ENCODE measurements at places on chromosomes 7 and 10.

- DNase-seq, result no peak
These were observed 756 bp upstream of the SEC24C start for GRCh38 chr10:73743327-73743904.

DNA sequence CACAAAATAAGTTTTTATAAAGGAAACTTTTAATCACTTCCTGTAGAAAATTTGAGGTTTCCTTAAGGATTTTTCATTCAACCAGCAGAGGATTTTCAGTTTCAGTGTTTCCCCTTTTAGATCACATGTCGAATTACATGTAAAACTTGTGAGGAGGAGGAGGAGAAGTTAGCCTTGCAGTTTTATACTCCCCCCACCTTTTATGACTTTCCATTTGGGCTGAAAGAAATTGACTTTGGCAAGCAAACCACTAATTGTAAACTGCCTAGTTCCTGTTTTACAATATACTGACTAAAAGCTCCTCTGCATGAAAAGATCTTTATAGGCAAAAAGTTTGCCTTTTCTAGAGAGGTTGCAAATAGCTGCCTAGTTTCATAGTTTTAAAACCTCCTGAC is 3.0 kb downstream of the BAMBI start:
- DNase-seq, result no peak

DNA sequence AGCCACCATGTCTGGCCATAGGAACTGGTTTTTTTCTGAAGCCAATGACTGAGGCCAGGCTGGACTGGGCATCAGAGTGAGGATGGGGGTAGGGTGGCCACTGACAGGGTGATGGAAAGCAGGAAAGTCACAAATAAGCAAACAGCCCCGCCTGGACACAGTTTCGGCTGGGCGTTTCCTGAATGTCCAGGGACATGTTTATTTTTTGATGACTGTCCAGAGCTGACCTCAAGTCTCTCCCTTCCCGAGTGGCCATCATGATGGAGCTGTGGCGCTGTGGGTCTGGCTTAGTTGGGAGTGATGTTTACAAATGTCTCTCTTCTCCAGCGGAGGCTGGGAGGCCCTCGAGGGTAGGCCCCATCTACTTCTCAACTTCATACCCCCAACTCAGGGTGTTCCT is 37.1 kb upstream of the COMTD1 start:
- DNase-seq, result no peak

- DNase-seq, result no peak
These were observed 846.7 kb upstream of the COBL start for GRCh38 chr7:52163311-52163710.

Data from thoracic aorta (tissue), 2 donors.